ENCODE measurements at places on chromosomes 1 and 21.

- no peak for DNase-seq
Observed at GRCh38 chr1:180622658-180623508, 8.9 kb upstream of the XPR1 start.

DNA sequence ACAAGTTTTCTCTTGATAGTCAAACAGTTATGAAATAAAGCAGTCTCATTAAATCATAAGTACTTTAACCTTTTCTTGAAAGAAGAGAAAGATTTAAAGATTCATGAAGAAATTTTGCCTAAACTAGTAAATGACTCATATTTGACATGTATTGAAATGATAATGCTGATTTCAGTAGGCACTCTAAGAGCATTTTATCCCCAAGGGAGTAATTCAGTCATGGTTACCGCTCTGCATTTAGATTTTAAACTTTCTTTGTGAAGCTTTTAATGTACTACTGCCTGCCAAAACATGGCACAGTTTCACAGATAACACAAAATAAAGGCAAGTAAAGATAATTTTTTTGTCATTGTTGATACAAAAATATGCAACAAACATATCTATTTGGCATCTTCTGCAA, 6.8 kb downstream of the USH2A start:
- no peak for DNase-seq

DNA sequence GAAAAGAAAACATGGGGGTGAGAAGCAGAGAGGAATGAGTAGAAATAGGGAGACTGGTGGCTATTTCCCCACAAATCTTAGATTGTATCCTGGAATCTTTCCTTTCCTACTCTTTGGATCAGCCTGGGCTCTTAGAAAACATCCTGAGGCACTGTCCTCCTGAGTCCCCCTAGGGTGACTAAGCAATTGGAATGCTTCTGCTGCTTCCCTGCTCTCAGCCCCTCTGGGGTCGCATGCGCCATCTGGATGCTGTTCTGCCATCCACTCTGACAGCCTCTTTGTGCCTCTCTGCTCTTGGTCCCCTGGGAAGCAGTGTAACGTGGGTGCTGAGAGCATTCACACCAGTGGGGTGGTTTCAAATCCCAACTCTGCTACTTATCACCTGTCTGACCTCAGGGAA, 443.0 kb downstream of the SIPA1L2 start:
- no peak for DNase-seq

DNA sequence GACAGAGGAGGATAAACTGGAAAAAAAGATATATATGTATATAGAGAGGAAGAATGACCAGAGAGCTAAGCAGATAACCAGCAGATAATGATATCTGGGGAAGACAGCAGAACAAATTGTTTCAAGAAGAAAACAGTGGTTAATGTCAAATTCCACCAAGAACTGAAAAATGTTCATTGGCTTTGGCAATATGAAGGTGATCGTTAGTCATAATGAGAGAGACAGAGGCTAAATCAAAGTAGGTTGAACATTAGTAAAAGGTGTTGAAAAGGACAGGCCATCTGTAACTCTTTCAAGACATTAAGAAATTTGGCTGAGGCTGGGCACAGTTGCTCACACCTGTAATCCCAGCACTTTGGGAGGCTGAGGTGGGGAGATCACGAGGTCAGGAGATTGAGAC, 25.3 kb upstream of the CR2 start:
- no peak for DNase-seq

GRCh38 chr1:202462342-202463076, 114.0 kb downstream of the PPP1R12B start:
- no peak for DNase-seq

- DNase-seq, result no peak
Observed at GRCh38 chr1:4527819-4528218, 126.6 kb upstream of the AJAP1 start.

GRCh38 chr1:94527447-94528031, 14.0 kb downstream of the F3 start:
- no peak for DNase-seq

- DNase-seq, result peak; percentile 18
Observed at GRCh38 chr1:95451054-95451453, 217.0 kb downstream of the RWDD3 start.

GRCh38 chr21:39805983-39806382, 61.0 kb downstream of the IGSF5 start:
- DNase-seq, result no peak

DNA sequence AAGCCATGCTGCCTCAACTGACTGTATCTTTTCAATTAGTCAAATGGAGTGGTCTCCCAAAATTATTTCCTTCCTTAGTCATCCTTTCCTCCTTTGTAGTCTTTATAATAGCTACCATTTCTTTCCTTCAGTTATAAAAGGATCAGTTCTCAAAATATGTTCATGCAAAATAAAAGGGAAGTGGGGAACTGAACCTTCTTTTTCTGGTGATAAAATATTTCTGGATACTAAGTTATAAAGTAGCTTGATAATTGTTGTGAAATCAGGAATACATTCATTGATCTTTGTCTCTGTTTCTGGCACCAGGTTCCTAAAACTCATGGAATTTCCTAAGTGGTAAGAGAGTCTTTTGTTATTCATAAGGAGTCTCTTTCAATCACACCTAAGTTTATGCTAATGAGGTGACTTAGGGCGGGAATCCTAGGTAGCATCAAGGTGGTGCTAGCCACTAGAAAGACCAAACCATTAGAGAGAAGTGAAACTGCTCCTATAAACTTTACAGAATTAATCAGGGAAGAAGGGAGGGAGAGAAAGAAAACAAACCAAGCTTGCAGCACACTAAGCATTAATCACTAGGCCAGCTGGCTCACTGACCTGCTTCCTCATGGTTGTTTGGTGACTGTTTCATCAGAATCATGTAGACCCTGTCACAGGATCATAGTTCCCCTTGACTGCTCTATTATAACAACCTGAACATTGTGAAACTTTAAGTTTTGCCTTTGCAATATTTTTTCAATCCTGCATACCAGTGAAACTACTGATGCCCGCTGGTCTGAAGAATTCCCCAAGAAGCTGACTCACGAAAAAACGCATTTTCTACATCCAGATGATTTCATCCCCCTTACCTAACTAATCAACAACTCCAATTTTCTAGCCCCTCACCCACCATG, 161.6 kb upstream of the PTBP2 start:
- no peak for DNase-seq

DNA sequence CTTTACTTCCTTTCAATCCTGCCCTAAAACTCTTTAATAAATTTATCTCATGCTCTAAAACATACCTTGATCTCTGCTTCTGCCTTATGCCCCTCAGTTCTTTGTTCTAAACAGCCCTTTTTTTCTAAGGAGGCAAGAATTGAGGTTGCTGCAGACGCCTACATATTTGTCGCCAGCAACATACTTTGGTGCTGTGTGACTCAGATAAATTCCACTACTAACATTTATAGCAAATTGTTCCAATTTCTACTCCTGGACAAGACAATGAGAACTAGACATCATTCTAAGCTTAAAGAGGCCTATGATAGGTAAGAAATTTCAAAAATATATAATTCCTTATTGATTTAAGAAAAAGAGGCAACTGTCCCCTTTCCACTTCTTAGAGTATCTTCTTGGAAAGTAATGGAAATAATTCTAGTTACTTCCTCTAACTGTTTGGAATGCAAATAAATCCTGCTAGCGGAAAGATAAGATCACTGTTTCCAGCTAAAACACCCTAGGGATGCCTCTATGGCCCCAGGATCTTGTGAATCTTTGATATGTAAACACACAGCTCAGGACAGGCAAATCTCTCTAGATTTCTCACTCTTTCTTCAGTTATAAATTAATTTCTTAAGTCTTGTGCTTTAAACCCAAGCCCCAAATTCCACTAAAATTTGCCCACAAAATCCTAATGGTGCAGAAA, 869.1 kb downstream of the KCNT2 start:
- no peak for DNase-seq

GRCh38 chr1:95407886-95408291, 173.9 kb downstream of the RWDD3 start:
- DNase-seq, result no peak

DNA sequence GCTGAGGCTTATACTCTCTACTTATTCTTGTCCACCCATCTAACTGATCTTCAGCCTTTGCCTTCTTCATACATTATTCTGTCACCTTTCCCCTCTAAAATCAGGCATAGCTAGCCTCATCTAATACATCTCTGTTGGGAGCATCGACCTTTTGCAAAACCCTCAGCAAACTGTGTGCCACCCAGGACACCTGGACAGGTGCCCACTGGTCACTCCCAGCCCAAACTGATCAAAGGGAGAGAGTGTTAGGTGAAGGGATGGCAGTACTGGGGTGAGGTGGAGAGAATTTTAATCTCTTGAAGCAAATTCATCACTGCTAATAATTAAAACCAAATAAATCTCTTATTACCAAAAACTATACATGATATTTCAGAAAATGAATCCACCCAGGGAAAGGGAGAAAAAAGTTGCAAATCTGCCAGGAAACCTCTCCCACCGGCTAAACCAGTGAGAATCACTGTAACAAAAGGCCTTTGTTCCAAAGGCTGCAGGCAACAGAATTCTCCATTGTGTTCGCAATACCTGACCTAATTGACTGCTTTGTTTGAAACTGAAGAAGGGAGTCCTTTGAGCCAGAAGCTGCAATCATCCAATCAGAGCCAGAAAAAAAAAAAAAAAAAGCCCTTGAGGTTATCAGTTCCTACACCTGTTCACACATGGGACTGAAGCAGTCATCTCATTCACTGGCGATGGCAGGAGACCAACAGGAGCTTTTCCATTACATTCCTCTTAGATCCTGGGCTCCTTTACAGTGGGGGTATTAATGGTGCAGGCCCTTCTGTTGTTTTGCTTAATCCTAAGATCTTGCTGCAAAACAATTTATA, 172.6 kb downstream of the APP start:
- peak; percentile 60 for DNase-seq

GRCh38 chr1:231519166-231519565, 9.3 kb upstream of the TSNAX start:
- DNase-seq, result no peak

DNA sequence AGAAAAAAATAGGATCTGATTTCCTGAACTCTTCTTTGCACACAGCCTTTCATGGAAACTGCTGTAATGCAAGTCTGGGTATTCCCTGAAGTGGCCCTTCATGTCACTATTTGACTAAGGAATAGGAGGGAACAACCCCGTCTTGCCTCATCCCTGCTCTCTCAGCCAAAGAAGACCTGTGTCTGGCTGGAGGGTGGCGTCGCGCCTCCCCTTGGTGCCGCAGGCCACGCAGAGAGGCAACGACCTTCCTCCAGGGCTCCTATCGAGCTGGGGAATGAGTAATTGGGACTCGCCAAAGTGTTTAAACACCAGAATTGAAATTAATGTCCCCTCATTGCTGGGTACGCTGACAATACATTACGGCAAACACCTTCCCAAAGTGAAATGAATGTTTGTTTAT, 129.8 kb downstream of the PBX1 start:
- DNase-seq, result no peak

- DNase-seq, result no peak
Observed at GRCh38 chr1:67685558-67686266, 711 bp downstream of the GADD45A start.

GRCh38 chr21:35254765-35255138, 205.7 kb upstream of the RUNX1 start:
- no peak for DNase-seq

DNA sequence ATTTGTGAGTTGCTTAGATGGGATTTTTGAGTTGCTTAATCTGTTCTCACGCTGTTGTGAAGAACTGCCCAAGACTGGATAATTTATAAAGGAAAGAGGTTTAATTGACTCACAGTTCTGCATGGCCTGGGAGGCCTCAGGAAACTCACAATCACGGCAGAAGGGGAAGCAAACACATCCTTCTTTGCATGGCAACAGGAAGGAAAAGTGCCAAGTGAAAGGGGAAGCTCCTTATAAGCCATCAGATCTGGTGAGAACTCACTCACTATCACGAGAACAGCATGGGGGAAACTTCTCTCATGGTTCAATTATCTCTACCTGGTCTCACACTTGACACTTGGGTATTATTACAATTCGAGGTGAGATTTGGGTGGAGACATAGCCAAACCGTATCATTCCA, 10.3 kb downstream of the CLIC6 start:
- DNase-seq, result no peak

GRCh38 chr1:79760531-79760930, 754.0 kb upstream of the ADGRL4 start:
- DNase-seq, result no peak

- no peak for DNase-seq
Observed at GRCh38 chr1:111884772-111885443, 104.6 kb downstream of the KCND3 start.

DNA sequence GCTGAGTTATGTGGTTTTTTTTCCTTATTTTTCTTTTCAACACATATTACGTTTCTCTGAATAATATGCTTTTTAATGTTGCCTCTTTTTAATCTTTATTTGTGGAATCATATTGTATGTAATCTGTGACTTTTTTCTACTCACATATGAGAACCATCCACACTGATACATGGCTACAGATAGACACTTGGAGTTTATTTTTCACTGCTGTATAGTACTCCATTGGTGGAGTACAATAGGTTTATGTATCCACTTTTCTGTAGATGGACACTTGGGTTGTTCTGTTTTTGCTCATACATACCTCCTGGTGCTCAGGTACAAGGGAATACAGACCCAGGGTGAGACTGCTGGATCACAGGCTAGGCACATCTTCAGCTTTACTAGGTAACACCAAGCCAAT, 71.5 kb upstream of the ERG start:
- no peak for DNase-seq

GRCh38 chr21:17576080-17576835, 36.4 kb downstream of the BTG3 start:
- no peak for DNase-seq

GRCh38 chr1:21496886-21497285, 12.3 kb upstream of the ALPL start:
- DNase-seq, result no peak

GRCh38 chr1:1119272-1119890, 3.5 kb upstream of the C1orf159 start:
- DNase-seq, result no peak

Measured in iPS DF 6.9 (cell line).